ENCODE measurements at places on chromosomes 6 and 20.

DNA sequence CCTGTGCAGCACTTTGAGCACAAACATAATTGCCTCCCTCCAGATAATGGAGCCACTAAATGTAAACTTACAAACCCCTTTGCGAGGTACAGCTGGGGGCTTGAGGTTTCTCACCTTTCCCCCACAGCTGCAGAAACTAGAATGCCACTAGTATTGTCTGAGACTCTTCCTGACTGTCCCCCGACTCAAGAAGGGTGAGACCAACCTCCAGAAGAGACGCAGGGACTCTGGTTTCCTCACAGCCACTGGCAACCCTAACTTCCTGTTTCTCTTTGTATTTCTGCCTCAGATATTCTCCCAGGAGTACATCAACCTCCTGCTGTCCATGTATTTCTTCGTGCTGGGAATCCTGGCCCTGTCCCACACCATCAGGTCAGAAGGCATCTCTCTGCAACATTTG is 23.6 kb downstream of the HM13 start:
- no peak for DNase-seq

GRCh38 chr20:53568351-53568750 is 25.3 kb downstream of the ZNF217 start:
- no peak for DNase-seq

DNA sequence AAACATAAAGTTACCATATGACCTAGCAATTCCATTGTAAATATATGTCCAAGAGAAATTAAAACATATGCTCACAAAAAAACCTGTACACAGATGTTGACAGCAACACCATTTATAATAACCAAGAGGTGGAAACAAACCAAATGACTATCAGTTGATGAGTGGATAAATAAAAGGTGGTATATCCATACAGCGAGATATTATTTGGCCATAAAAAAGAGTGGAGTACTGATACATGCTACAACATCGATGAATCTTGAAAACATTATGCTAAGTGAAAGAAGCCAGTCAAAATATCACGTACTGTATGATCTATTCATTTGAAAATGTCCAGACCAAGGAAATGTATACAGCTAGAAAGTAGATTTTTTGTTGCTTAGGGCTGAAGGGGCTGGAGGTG is 2.9 kb downstream of the CAP2 start:
- no peak for DNase-seq

GRCh38 chr6:158457616-158458278 is 102.1 kb upstream of the TMEM181 start:
- DNase-seq, result no peak

- peak; percentile 98 for DNase-seq
Measured at GRCh38 chr6:36441307-36441894, 1.3 kb downstream of the PXT1 start.

- no peak for DNase-seq
Measured at GRCh38 chr6:85679445-85680123, 36.9 kb upstream of the SYNCRIP start.

DNA sequence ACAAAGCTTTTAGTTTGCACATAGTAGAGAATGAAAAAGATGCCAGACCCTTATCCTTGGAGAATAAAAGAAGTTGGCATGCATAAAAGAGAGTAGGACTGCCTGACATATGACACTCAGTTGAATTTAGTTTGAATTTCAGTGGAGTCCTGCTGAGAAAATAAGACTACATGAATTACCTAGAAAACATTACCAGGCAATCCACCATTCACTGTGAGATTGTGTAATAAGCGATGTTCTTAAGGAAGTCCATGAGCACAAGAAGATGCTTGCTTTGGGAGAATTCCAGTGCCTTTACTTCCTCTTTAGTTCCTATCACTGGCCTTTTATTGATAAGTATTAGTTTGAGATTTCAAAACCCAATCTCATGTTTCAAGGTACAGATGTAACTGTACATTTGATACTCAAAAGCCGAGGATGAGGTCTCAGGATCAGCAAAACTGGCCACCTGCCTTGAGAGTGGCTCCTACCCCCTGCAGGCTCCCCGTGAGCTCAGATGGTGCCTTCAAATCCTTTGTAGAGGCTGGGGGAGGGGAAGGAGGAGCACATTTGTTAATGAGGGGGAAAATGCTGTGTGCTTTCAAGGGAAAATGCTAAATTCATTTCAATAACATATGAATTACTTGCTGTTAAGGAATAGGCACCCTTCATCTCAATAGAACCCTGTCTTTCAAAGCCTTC is 11.2 kb upstream of the UNC93A start:
- DNase-seq, result no peak

DNA sequence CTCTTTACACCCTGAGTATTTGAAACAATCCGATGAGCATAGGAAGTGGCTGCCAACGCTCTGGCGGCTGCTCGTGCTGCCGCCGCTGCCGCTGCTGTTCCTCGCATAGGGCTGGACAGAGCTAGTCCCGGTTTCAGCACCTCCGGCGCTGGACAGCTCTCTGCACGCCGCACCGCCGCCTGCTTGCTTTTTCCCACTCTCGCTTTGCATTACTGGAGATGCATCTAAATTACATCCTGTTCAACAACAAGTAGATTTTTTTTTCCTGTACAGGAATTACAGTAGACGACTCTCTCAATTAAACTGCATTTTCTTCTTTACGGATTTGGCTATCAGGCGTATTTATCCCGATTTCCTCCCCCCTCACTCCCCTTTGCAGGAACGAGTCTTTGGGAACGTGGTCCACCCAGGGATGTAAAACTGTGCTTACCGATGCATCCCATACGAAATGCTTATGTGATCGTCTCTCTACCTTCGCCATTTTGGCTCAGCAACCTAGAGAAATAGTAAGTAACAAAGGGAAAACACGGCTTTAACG is 563.8 kb downstream of the LMBRD1 start:
- no peak for DNase-seq

GRCh38 chr6:16420715-16421461 is 182.5 kb downstream of the GMPR start:
- DNase-seq, result no peak

- DNase-seq, result no peak
Measured at GRCh38 chr20:29325304-29325640, 1932.2 kb upstream of the DEFB115 start.

DNA sequence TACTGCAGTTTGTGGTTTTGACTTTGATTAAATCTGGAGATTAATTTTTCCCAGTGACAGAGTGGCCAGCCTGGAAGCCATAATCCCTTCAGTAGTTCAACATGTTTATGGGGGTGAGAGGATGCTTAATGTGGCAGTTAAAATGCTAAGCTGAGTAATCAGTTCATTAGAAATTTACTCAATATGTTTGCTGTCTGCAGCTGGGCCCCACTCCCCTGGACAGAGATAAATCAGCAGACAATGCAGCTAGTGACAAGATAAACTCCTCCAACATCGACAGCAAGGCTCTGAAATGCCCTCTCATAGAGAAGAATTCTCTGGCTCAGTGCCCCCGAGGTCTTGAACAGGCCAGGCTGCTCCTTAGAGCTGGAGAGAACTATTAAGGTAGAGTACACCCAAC is 101.9 kb downstream of the LRFN2 start:
- DNase-seq, result no peak

Data from hematopoietic multipotent progenitor cell treated with erythropoietin and hydrocortisone succinate and interleukin-3 and kit ligand, for 15 days (in vitro differentiated cells).